ENCODE measurements at places on chromosomes 5 and 9. TPM values are rescaled to one million over a fixed set of nuclear protein-coding genes. Genes with fewer than 3 reads are reported as not detected.

The PCDHA6 gene
- total RNA-seq, result 1.1 TPM

- no peaks in the 10 kb centered on the region for H3K27me3 ChIP-seq
- H3K4me1 ChIP-seq, result no peaks in the 10 kb centered on the region
- no peaks in the 10 kb centered on the region for H3K36me3 ChIP-seq
- H3K4me3 ChIP-seq, result no peak overlapping the region
- no peak overlapping the region for H3K27ac ChIP-seq
- DNase-seq, result no peak
Observed at GRCh38 chr5:171029401-171029800, 167.6 kb downstream of the RANBP17 start.

- H3K36me3 ChIP-seq, result no peaks in the 10 kb centered on the region
- no peak overlapping the region for H3K27ac ChIP-seq
- no peak overlapping the region for H3K4me3 ChIP-seq
- no peaks in the 10 kb centered on the region for H3K27me3 ChIP-seq
- DNase-seq, result no peak
- H3K4me1 ChIP-seq, result no peaks in the 10 kb centered on the region
Observed at GRCh38 chr5:75265731-75266130, 29.1 kb upstream of the ANKRD31 start.

- no peak overlapping the region for H3K4me3 ChIP-seq
- H3K27ac ChIP-seq, result no peak overlapping the region
- DNase-seq, result no peak
- H3K4me1 ChIP-seq, result no peaks in the 10 kb centered on the region
- peaks cover 96% of the 10 kb centered on the region for H3K36me3 ChIP-seq
- no peaks in the 10 kb centered on the region for H3K27me3 ChIP-seq
Observed at GRCh38 chr9:19358701-19359100, 21.3 kb downstream of the RPS6 start.

The CCDC183 gene
- 9.7 TPM for total RNA-seq

GRCh38 chr5:158832096-158832685 is 267.5 kb downstream of the EBF1 start:
- no peak for DNase-seq
- no peak overlapping the region for H3K27ac ChIP-seq
- H3K27me3 ChIP-seq, result no peaks in the 10 kb centered on the region
- H3K4me3 ChIP-seq, result no peak overlapping the region
- H3K36me3 ChIP-seq, result no peaks in the 10 kb centered on the region
